ENCODE measurements at places on chromosomes 2 and 18.

GRCh38 chr2:234375176-234375880, 121.6 kb downstream of the ARL4C start:
- DNase-seq: no peak

DNA sequence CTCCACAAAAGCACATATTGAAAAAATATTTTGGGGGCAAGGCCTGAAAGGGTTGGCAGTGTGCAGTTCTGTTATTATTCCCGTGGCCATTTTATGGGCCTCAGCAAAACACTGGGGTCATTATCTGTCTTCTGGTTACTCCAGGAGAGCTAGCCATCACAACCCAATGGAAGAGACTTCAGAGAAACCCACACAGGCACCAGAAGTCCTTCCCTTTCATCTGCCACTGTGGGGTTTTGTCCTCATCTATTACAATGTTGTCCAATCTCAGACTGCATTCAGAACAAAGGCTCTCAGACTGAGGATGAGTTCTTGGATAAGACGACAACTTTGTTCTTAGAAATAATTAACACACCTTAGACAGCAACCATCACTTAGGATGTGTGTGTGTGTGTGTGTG, 98.4 kb downstream of the PIEZO2 start:
- DNase-seq: no peak

DNA sequence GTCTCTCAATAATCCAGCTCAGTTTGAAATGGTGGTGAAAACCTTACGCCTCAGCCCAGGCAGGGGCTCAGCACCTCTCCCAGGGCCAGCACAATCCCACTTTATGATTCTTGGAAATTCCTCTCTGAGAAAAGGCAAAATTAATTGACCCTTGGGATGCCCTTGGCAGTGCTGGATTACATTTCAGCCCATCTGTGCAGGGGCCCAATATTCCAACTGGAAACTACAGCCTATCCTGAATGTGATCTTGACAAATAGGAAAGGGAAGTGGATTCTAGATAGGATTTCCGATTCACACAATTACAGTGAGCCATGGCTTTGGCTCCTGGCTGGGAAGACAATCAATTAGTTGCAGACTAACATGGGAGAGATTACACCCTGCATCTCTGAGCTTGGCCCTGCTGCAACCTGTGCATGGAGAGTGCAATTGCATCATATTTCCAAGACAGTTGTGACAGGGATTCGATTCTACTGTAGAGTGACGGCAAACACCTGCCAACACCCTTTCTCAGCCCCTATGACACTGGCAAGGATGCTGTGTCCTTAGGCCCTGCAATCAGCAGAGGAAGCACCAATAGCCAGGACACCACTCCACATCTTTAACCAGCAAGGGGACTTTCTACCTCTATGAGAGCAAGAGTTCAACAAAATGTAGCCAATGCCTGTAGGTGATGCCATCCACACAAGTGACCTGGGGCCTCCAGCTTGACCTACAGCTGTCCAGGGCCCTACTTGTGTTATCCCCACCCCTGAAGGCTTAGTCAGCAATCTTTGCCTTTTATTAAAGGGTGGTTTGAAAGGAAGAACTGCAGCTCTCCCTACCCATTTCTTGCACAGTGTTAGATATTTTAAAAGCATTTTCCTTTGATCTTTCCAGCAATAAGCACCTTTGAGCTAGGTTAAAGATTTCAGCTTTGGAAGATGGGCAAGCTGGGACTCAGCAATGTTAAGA, 187.2 kb upstream of the HS6ST1 start:
- no peak for DNase-seq

GRCh38 chr2:211822686-211823335, 715.8 kb downstream of the ERBB4 start:
- no peak for DNase-seq

DNA sequence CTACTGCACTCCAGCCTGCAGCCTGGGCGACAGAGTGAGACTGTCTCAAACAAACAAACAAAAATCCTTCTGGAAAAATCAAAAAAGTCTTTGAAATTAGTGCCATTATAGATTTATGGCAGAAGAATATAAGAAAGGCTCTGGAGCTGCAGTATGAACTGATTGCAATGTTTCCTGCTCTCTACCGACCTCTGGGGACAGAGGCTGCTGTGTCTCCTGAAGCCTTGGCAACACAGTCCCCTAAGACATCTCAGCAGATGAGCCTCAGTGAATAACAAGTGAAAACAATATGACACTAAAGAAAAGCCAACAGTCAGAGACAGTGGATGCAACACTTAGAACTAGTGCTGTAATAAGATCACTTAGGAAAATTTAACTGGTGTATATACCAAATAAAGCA, 494.9 kb upstream of the LRATD1 start:
- no peak for DNase-seq

DNA sequence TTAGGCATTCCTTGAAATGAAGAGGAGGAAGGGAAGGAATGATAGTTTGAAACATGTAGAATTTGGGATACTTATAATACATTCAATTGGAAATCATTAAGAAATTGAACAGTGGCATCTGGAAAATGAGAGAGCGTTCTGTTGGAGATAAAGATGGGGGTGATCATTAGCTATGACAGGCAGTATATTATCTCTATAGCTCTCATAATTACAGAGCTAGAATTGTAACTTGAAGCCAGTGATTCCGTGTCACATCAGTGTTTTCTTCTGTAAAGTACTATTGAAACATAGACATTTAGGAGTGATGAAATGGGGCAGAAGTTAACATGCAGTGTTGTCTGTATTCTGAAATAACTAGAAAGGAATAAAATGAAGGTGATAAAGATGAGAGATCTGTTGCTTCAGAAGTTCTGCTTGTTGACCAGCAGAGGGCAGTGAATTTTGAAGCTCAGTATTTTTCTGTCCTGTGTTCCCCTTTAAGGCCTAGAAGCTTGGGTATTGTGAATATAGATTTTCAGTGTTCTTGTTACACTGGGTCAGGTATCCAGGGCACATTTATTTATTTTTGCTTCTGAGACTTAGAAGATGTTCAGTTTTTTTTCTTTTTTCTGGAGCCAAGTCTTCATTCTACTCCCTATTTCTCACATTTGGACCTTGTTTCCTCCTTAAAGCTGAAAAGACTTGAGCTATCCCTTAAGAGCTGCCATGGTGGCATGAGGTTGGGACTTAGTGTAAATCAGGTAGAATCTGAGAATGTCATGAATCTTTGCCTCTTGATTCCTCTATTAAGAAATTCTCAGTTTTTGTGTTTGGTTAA, 157.4 kb downstream of the TAF4B start:
- no peak for DNase-seq

DNA sequence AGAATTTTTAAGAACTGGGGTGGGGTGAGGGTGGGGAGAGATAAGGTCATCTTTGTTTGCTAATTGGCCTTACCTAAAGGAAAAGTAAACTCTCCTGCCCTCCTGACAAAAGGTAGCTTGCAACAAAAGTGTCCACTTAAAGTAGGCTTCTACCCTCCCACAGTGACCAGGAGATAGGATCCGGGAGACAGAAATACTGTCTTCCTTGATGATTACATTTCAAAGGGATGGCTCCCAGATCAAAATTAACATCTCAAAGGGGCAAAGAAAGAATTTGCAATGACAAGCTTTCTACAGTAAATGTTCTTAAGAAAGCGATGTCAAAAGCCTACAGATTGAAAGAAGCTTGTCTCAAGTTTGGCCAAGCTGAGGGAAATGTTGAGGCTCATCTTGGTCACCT, 775.3 kb downstream of the CPS1 start:
- no peak for DNase-seq

DNA sequence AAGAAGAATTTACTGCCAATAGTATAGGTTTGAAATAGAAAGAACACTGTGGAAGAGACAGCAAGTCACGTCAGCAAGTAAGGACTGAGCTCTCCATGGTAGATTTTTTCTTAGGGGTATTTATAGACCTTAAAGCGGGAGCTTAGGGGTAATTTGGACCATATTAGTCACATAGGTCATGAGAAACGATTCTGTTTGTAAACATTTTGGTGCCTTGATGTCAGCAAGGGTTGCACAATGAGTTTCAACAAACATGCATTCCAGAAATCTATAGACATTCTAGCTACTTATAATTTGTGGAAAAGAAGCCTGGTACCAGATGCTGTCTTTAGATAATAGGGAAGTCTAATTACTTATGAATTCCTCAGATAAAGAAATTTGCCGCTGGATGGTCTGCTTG, 624.7 kb downstream of the TDRD15 start:
- DNase-seq: no peak

- DNase-seq: no peak
Observed at GRCh38 chr2:166184789-166185188, 57.0 kb upstream of the SCN1A start.

- no peak for DNase-seq
Observed at GRCh38 chr2:189261916-189262315, 82.4 kb upstream of the COL5A2 start.

DNA sequence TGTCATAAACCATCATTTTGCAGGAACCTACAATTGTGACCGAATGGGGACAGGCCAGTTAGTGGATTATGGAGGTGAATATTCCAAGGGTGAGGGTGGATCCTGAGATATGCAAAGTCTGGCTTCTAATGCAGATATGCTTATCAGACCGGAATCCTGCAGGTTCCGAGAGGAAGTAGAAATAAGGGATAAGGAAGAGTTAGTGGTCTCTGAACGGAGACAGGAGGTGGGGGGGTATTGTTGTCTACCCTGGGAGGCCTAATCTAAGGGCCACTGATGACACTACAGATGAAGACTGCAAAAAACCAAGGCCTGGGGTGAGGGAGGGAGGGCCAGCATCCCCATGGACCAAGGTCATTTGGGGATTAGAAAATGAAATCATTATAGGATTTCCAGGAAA, 67.7 kb upstream of the GATA6 start:
- DNase-seq: no peak

GRCh38 chr2:15874321-15874720, 66.0 kb upstream of the MYCN start:
- no peak for DNase-seq

DNA sequence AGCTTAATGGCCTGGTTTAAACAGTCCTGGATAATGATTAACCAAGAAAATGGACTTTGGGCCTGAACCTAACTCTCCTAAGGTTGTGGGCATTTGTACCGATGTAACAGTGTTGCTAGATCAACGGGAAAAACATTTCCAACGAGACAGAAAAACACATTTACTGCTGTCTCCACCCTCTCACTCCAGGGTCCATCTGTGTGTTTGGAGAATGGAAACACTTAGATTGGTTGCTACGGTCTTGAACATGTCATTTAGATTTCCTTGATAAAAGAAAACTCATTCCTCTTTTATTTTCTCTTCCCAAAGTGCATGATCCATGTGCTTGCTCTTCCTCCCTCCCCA, 88.0 kb downstream of the SOCS6 start:
- no peak for DNase-seq

DNA sequence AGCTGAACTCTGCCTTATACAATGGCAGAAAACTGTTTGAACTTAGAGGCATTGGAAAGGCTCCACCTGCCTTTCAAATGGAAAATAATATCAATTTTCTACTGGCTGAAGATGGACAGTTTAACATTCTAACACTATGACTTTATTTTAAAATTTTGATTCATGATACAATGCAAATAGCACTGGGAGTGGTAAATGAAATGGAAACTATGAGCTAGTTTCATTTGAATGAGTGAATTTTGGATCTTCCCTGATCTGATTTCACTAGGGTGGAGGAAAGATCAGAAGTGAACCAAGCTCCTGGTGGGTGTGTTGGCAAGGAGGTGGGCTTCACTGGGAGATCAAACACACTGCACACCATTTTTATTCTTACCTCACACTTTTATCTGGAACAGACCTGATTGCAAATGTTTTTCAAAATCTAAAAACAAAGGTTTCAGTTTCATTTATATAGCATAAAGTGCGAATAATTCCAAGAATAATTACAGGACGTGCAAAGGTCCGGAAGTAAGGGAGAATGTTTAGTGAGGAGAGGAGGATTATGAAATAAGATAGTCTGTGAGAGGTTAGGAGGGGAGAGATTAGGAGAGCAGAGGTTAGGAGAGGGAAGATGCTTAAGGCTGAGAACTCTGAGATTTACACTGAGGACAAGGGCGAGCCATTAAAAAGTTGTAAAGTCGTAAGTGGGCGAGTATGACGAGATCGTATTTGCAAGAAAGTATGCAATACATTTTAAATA, 18.6 kb upstream of the MBP start:
- DNase-seq: no peak

GRCh38 chr2:112836695-112837117, at the start of gene IL1B:
Gene IL1B (minus strand): TSS chr2:112836779. CDS start chr2:112836229, 550 bp downstream.
- no peak for DNase-seq

DNA sequence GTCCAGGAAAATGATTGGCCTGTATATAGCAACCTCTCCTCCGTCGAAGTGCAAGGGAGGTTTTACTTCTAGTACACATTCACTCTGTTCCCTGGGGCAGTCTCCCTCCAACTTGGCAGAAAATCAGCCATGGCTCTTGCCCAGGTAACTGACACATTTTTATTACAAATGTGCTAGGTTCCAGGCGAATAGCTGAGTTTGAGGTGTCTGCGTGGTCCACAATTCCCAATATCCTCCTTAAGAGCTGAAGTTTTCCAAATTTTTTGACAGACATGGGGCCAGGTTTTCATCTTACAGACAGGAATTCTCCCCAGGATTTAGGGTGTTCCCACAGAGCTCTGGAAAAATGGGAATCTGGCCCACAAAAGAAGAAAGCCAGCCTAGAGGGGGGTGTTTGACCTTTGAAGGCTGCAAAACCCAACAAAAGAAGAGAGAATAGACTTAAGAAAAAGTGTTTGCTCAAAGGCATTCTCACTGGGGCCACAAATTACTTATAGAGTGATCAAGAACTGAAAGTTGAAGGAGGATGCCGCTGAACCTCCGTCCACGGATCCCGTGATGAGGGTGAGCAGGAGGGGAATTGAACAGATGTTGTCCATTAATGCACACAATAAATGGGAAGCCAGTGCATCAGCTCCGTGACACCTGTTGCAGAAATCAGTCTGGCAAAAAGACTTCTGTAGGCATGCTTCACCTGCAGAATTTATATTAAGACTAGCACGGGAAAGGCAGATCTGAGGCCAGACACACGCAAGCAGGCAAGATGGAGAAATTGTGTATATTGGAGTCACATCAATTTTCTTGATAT, 242.3 kb upstream of the COPS8 start:
- DNase-seq: no peak

- DNase-seq: no peak
Observed at GRCh38 chr18:79986726-79987125, 1.6 kb downstream of the TXNL4A start.

- DNase-seq: no peak
Observed at GRCh38 chr2:201149064-201149820, 33.3 kb downstream of the CFLAR start.

- no peak for DNase-seq
Observed at GRCh38 chr18:60754413-60755009, 381.9 kb upstream of the MC4R start.

GRCh38 chr18:58536534-58537271, 92.2 kb downstream of the ALPK2 start:
- no peak for DNase-seq

Measured in stimulated activated CD4-positive, alpha-beta T cell treated with anti-CD3 and anti-CD28 coated beads, Interleukin-4, amount 100 ng/mL, for 1 hour (primary cell).